Stimulated activated CD4-positive, alpha-beta T cell treated with anti-CD3 and anti-CD28 coated beads, Interleukin-2, amount 100 ng/mL, for 48 hours (primary cell): ENCODE measurements at places on chromosomes 11 and 22.
A peak's percentile ranks its signal among the peaks of the same experiment; 100 is the strongest.

DNA sequence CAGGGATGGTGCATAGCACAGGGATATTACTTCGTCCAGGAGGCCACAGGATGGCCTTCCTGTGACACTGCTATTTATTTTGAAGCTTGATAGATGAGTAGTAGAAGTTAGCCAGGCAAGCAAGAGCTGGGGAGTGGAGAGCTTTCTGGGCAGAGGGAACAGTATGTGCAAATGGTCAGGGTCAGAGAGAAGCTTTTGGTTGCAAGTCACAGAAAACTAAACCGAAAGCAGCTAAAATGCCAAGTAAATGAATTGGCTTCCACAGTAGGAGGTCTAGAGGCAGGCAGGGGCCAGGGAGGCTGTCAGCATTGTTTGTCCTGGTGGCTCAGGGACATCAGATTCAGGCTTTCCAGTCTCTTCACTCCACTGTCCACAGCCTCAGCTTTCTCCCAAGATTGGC is 247.5 kb downstream of the GRIK4 start:
- no peak for DNase-seq

- no peak for DNase-seq
Measured at GRCh38 chr11:494761-495536, 12.1 kb downstream of the RNH1 start.

GRCh38 chr22:42303396-42304323 is 33.2 kb upstream of the TCF20 start:
- no peak for DNase-seq

DNA sequence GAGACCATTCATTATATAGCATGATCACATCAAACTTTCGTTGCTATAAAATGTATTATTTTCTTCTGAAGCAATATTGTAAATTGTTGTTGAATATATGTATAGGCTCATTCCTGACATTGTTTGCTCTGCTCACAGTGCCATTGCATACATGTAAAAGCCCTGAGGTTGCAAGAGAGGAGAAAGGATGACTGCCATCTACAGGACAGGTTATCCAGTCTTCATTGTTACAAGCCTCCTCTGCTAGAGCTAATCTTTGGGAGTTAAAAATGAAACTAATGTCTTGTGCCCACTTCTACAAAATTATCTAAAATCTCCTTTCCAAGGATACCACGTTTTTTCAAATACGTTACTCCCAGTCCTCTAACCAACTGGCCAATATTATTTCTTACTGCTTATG is 16.4 kb upstream of the OR5AL1 start:
- DNase-seq = no peak

GRCh38 chr22:26428515-26429457 is at the start of gene ASPHD2:
ASPHD2 (plus strand) TSS chr22:26429260; CDS start chr22:26433616, 4,356 bp downstream.
- peak; percentile 66 for DNase-seq

DNA sequence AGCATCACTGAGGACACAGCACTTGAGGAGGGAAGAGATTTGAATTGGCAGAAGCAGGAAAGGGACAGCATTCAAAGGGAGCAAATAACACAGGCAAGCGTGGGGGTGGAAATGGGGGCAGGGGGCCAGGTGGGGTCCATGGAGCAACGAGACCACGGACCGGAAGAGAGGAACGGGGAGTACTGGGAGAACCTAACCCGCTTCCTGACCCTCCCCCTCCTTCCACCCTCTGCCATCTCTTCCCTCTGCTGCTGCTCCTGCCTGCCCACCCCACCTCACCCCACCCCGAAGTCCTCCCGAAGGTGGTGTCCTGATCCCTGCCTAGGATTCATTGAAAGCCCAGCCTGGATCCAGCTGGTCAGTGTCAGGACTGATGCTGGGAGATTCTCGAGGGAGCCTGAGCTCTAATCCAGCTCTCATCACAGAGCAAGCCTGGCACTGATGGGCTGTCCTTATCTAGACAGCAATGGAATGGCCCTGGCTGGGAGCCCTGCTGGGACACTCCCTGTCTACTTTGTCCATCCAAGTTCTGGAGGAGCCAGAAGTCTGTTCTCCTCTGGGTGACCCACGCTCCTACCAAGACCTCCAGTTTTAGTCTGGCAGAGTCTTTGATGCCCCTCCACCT is 105.0 kb downstream of the TRIM29 start:
- no peak for DNase-seq

DNA sequence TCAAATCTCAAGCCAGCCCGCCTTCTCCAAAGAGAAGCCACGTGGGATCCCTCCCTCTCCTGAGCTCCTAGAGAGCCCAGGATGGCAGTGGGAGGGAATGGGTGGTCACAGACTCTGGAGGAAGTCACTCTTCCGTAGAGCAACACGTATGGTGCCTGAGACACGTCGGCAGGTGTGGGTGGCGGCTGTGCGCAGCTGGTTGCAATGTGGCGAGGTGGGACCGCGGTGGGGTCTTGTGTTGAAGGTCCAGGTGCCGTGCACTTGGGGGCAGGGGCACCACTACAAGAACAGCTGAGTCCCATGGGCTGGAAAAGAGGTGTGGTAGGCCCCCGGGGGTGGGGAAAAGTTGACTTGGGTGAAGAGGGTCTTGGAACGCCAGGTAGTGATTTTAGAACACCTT is 13.4 kb upstream of the CCND1 start:
- no peak for DNase-seq

DNA sequence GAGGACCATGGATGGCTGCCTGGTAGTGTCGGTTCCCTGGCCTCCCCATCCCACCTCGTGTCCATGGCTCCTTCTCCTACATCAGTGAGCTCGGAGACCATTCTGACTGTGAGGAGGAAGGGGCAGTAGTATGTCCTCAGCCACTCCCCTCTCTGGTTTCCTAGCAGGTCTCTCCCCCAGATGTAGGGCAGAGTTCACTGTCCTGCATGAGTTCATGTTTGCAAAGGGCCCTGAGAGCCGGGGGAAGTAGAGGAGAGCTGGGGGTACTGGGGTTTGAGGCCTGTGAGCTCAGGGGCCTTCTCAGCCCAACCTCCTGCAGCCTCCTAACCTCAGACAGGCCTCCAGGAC is 18.4 kb upstream of the ST3GAL4 start:
- no peak for DNase-seq

GRCh38 chr11:6875761-6876160 is 664 bp upstream of the OR10A4 start:
- no peak for DNase-seq

DNA sequence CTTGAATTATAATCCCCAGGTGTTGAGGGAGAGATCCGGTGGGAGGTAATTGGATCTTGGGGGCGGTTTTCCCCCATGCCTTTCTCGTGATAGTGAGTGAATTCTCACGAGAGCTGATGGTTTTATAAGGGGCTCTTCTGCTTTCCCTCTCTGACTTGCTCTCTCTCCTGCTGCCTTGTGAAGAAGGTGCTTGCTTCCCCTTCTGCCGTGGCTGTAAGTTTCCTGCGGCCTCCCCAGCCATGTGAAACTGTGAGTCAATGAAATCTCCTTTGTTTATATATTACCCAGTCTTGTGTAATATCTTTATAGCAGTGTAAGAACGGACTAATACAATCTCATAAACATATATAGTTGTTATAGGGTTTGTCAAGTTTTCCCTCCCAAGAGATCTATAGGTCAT is 32.8 kb downstream of the KCNE3 start:
- DNase-seq = no peak

GRCh38 chr11:47775240-47775869 is 8.2 kb upstream of the FNBP4 start:
- no peak for DNase-seq

DNA sequence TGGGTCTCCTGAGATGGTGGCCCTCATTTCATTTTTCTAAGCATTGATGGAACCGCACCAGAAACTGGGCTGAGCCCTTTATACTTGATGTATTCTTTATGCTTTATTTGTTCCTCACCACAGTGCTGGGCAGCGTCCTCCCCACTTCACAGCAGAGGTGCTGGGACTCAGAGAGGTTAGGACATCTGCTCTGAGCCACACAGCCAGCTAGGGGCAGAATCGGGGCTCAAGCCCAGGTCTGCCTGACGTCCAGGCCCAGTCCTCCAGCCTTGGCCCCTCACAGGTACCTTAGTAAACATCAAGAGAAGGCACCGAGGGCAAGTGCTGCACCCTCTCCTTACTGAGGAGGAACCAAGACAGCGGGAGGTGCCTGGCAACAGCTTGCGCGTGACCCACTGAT is 20.2 kb upstream of the SHISAL1 start:
- no peak for DNase-seq

DNA sequence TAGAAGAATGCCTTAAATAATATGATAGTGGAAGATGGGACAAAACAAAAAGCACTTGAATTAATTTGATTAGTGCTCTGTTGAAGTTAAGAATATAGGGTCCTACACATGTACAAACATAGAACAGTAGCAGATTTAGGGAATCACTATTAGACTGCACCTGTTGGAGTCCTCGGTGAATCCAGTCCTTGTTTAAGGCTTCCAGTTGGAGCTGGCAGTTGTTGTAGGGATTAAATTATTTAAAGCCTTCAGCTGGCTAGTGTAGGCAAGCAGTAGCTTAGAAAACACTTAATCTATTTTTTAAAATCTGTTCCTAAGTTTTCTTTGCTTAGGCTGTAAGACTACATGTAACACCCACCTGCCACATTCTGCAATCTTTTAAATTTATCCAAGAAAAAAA is 24.5 kb upstream of the CSTF3 start:
- no peak for DNase-seq

- no peak for DNase-seq
Measured at GRCh38 chr11:35030716-35031213, 108.2 kb upstream of the CD44 start.

- no peak for DNase-seq
Measured at GRCh38 chr11:31019786-31020185, 349.8 kb downstream of the DCDC1 start.

DNA sequence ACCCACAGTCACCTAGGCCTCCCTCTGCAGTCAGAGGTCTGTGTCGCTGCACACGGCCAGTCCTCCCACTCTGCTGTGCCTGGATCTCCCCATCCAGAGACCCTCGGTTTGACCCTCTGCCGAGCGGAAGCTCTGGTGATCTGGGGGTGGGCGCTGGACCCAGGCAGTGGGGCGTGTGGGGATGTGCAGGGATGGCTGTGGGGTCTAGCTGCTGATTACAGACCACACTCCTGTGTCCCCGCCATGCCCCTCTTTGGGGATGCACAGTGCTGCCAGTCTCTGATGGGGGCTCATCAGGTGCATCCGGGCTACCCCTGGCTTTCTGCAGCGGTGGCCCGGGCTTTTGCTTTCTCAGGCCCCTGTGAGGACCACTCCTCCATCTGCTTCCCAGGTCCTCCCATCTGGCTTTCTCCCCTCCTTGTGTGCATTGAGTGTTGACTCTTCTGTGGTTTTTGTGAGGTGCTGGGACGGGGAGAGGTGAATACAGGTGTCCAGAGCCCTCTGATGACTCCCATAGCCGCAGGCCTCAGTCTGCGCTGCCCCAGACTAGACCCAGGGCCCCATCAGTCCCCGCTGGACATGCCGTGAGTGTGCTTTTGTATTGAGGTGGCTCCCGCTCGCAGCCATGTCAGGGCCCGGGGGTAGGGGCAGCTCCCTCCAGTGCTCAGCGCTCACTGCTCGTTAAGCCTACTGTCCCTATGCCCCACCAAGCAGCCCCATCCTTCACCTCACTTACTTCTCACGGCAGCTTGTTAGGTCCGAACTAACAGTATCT is 251.6 kb downstream of the TBC1D22A start:
- DNase-seq = no peak

DNA sequence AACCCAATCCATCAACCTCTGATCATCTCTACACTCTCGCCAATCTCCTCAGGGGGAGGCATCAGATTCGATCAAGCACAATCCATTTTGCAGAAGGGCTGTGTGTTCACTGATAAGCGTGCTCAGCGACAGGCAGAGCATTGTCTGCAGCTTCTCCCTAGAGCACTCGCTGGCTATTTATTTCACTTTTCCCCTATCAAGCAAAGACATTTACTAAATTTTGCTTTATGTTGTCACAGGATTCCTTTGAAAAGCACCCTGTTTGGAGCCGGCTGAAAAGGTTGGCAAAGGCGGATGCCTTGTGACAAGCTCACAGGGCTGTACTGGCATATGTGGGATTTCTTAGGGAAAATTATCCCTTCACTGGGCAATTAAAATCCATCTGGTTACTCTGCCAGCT is 1381.5 kb upstream of the TENM4 start:
- no peak for DNase-seq

- no peak for DNase-seq
Measured at GRCh38 chr11:11731311-11732083, 109.7 kb upstream of the GALNT18 start.

DNA sequence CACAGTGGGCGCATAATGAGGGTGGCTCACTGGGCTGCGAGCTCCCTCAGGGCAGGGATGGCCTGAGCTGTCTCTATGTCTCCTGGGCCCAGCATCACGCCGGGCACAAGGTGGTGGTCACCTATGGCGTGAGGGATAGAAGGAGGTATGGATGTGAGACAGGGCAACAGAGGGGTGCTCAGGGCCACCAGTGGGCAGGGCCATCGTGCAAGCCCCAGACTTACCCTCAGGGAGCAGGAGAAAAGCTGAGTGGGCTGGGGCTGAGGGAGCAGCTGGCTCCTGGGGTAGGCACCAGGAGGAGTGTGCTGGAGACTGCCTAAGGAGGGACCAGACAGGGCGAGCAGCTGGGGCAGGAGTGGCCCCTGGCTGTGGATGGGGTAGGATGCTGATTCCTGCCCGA is 34.3 kb upstream of the KLHL35 start:
- DNase-seq = no peak

GRCh38 chr22:46513908-46514550 is 23.4 kb downstream of the CELSR1 start:
- no peak for DNase-seq

GRCh38 chr11:112744041-112744440 is 217.2 kb upstream of the NCAM1 start:
- no peak for DNase-seq

GRCh38 chr11:1304380-1304779 is 5.1 kb downstream of the TOLLIP start:
- no peak for DNase-seq

GRCh38 chr11:35321532-35322317 is 97.6 kb downstream of the SLC1A2 start:
- DNase-seq = no peak

DNA sequence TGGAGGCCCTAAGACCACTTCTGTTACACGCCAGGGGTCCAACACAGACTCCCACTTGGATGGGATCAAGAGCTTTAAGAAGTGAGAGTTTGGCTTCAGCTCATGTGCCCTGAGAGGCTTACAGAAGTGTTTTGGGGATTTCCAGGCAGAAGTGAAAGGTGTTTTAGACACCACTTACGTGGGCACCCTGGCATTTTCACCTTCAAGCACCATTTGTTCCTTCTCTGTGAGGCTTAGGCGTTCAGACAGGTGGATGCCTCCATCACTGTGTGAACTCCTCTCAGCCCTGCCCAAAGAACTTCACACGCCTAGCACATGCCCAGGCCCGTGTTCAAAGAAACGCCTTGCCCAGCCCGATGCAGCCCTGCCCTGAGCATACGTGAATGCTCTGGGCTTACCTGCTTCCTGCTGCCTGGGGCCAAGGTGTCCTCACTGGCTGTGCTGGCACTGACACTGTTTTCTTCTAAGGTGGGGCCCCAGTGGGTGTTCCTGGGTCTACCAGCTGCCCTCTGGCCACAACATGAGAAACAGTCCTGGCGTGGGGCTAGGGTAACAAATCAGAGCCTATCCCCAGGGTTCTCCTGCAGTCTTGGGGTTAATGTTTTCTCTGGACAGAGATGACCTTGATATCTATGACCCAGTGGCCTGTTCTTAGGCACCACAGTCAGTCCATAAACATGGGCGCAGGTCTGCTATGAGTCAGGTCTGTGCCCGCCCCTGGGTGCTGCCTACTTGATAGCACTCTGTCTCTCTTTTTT is 34.0 kb downstream of the AMPD3 start:
- DNase-seq = no peak

GRCh38 chr22:16866167-16866566 is 41.0 kb upstream of the XKR3 start:
- DNase-seq = no peak
